Activated CD4-positive, alpha-beta T cell treated with anti-CD3 and anti-CD28 coated beads, Interleukin-2, amount 50 U/mL, for 4 hours (primary cell): ENCODE measurements at places on chromosomes 5 and 9.
A peak's percentile ranks its signal among the peaks of the same experiment; 100 is the strongest.

- no peak for DNase-seq
These were observed 2.0 kb upstream of the ADAMTS6 start for GRCh38 chr5:65483546-65484346.

DNA sequence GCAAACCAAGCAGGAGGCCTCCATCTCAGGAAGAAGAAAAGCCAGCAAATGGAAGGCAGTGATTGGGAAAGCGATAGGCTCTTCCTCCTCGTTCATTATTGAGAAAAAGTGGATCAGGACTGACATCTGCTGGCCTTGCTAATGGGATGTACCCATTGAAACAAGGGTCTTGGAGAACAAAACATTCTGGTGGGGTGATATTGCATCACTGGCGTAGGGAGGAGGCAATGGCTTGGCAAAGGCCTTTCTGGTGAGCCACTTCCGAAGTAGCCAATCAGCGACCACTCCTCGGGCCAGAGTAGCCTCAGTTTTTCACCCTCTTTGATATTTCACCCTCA lies 86.7 kb upstream of the NFIB start:
- DNase-seq, result no peak

GRCh38 chr5:78705826-78706225 lies 57.3 kb upstream of the LHFPL2 start:
- DNase-seq, result no peak

- peak; percentile 42 for DNase-seq
These were observed 833 bp downstream of the ANKHD1 start for GRCh38 chr5:140402258-140403074.

GRCh38 chr5:176536132-176536901 lies 885 bp downstream of the RNF44 start:
- peak; percentile 74 for DNase-seq

DNA sequence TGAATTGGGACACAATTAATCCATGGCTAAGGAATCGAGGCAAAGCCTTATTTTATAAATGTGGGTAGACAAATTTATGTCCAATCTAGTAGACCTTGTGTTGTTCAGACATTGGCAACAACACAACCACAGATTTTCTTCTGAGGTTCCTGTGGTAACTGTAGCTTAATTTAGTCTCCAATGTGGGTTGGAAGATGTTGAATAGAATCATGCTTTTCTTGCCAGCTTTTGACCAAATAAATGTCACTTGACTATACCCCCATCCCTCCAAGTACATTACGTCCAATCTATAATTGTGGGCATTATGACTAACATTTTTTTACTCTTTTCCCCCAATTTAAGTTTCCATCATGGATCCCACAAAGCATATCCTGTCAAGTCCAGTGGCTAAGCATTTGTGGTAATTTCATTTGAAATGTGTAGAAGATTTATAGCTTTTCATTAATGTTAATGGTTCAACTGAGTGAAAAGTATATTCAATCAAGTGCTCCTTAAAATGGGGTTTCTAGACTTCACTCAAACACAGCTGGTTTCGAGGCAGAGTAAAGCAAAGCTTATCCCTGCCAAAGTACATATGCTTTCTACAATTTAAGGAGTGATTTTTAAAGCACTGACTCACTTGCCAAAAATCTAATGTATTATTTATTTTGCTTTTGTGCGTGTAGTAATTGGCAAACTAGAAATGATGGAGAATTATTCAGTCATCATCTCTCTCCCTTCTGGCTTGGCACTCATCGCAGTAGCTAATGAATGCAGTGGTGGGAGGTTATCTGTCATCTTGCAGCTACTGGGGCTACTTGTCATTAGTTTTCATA lies 141.8 kb downstream of the FAM174A start:
- no peak for DNase-seq

- DNase-seq, result no peak
These were observed 82.1 kb downstream of the GAPVD1 start for GRCh38 chr9:125343518-125344275.

- no peak for DNase-seq
These were observed 709 bp downstream of the FANCG start for GRCh38 chr9:35079041-35079425.

- no peak for DNase-seq
These were observed 9.8 kb downstream of the UIMC1 start for GRCh38 chr5:176996780-176997179.

DNA sequence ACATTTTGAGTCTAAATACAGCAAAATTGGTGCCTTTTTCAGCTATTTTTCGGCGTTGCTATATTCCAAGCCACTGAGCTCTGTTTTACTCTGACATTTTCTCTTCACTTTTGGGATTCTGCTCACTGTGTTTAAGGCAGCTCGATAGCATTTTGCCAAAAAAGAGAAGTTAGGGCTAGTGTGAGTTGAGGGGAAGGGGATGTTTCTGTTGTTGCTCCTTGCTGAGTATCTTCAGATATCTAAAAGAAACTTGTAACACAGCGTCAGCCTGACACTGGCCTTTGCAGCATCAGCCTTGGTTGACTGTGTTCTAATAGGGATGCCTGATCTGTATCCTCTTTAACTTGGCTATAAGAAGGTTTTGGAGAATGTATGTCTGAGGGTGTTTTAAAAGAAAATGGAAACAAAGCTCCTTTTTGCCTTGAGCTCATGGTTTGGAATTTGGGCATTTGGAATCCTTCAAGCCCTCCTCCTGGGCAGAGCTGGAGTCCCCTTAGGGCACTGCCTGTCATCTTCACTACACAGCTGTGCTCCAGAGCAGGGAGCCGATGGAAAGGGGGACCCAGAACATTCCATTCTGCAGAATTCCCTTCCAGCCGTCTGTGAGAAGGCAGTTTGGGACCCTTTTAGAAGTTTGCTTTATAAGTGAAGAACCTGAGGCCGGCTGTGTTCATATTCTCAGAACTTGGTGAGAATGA lies 63.0 kb downstream of the EXOSC2 start:
- DNase-seq, result no peak

GRCh38 chr9:81686614-81687520 lies 2.5 kb downstream of the TLE1 start:
- DNase-seq, result no peak

GRCh38 chr9:95857124-95857523 lies 18.4 kb upstream of the ERCC6L2 start:
- DNase-seq, result no peak

DNA sequence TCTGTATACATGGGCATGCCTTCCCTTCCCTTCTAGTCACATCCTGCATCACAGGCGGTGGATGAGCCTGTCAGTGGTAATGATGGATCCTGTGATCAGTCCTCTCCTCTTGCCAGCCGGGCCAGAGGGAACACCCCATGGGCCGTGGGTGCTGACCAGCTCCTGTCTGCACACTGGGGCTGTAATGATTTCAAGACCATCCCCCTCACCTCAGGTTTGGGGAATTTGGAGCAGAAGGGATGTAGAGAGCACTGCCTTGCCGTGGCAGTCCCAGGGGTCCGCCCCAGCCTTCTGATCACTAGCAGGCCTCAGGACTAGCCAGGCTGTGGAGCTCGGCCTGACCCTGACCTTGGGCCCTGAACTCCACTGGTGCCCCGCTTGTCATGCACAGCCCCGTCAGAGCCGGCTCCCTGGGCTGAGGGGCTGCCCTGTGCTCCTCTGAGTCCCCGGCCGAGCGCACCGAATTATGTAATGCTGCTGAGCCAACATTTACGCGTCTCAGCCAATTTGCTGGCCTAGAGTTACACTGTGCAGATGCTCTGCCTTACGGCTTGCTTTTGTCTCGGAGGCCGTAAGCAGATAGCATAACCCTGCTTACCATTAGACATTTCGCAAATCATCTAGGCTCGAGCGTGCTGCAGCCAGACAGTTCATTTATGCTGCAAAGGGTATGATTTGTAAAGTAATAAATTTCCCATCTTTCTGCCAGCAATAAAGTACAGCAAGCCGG lies 155.3 kb downstream of the MACROH2A1 start:
- no peak for DNase-seq

- DNase-seq, result no peak
These were observed 35.7 kb downstream of the PCDHAC2 start for GRCh38 chr5:141001844-141002604.

- no peak for DNase-seq
These were observed 666.6 kb downstream of the SEMA5A start for GRCh38 chr5:8879248-8879647.

DNA sequence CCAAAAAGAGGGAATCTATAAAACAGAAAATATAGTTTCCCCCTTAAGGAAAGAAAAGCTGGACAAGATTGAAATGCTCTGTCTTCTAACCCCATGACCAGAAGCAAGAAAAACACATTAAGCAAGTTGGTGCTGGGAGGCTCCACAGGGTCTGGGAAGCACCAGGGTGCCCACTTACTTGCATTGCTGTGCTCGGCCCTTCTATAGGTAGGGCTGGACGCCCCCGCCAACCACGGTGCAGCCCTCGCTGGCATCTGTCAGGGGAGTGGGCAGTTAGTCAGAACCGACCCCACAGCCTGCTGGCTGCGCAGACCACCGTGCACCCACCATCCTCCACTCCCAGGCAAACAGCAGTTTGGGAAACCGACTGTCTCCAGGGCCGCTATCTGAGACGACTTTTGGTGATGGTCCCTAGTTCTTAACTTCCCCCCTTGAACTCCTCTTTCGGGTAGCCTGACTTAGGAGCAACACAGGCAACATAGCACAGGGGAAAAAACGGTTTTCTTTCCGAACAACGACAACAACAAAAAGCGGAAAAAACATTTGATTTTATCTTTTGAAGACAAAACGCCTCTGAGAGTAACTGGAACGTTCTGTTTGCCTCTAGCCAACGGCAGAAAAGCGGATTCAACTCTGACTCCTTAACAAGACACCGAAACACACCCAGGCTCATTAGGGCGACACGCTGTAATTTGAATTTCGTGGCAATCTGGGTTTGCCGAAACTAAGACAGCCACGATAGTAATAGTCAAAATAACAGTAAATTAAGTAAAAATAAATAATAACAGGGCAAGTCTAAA lies 3.9 kb downstream of the IRX2 start:
- no peak for DNase-seq

GRCh38 chr5:59765446-59765845 lies 128.1 kb downstream of the PDE4D start:
- no peak for DNase-seq

GRCh38 chr5:168608821-168609220 lies 29.7 kb upstream of the PANK3 start:
- no peak for DNase-seq

DNA sequence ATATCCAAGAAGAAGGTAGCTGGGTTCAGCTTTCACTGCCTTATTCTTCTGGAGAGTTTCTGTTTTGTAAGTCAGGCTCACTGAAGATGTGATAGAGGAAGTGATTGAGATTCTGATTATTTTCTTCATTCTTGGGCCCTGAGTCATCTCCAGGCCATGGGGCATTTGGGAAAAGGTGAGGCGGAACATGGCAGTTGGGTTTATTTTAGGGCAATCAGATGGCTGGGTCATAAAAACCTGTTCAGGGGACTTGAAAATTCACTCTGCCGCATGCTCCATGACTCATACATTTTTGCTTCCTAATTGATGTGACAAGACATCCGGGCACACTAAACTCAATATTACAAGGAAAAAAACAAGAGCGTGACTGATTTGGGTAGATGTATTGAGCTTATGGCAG lies 265.7 kb upstream of the KLF4 start:
- no peak for DNase-seq

DNA sequence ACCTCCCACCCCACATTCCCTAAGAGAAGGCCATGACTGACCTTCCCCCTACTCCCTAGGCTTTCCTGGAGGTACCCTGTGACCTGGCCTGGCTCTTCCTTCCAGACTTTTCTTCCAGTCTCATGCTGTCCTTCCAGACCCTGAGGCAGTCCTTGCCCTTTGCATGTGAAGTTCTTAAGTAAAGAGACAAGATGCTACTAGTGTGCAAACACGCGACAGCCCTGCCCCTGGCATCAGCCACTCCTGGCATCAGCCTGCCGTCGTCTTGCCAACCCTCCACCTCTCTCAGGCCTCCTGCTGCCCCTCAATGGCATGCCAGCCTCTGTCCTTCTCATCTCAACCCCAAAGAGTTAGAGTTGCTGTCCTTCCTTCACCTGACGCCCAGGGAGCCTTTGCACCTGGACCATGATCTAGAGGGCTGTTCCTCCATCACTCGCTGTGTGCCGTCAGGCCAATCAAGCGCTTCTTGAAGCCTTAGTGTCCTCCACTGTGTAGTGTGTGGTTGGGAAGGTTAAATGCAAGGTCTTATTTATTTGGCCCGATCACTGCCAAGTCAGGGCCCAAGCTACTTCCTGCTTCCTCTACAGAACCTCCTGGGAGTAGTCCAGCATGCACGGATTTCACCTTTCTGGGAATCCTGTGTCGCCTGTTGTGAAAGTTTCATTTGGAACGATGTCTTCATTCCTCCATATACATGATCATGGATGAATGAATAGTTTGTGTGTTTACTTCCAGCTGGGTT lies 61.9 kb downstream of the WWC1 start:
- DNase-seq, result no peak

- DNase-seq, result no peak
These were observed 46.7 kb downstream of the MYO10 start for GRCh38 chr5:16889203-16889971.

GRCh38 chr5:154791535-154791934 lies 36.4 kb downstream of the LARP1 start:
- DNase-seq, result no peak

GRCh38 chr9:2199999-2200796 lies 185.1 kb downstream of the SMARCA2 start:
- DNase-seq, result no peak

DNA sequence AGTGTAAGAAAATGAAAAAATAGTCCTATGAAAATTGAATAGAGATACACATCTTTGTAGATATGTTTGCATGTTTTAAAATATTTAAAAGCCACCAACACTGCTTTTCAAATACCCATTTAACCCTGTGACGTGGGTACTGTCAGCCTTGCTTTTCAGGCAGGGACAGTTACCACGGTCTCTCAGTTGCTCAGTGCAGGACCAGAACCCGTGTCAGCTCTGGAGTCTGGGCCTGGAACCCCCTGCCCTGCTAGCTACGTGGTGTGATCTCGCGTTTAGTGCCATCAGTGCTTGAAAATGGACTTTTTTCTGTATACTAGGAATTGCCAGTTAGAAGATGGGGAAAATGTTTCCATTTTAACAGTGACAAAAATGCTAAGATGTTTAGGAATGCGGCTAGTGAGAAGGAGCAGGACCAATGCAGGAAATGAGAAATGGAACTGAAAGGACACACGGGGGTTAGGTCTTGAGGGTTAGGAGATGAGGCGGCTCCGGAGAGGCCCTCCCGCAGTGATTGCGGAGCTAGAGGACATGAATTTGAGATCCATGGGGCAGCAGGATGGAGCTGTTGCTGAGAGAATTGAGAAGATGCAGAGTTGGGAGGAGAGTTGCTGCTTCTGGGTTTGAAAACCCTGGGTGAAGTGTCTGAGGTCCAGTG lies 13.7 kb downstream of the RNU6ATAC start:
- no peak for DNase-seq

DNA sequence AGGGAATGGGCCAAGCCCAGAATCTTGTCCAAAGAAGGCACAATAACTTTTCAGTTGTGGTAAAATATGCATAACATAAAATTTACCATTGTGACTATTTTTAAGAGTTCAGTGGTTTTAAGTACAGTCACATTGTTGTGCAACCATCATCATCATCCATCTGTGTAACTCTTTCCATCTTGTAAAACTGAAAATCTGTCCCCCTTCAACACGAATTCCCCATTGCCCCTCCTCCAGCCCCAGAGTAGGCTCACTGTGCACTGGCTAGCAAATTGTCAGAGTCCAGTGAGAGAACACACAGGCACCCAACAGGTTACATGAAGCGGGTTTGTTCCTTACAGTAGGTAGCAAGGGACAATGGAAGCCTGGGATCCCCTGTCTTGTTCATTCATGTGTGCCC lies 13.7 kb downstream of the BARX1 start:
- DNase-seq, result no peak
